ENCODE measurements at places on chromosomes 7 and 10.

DNA sequence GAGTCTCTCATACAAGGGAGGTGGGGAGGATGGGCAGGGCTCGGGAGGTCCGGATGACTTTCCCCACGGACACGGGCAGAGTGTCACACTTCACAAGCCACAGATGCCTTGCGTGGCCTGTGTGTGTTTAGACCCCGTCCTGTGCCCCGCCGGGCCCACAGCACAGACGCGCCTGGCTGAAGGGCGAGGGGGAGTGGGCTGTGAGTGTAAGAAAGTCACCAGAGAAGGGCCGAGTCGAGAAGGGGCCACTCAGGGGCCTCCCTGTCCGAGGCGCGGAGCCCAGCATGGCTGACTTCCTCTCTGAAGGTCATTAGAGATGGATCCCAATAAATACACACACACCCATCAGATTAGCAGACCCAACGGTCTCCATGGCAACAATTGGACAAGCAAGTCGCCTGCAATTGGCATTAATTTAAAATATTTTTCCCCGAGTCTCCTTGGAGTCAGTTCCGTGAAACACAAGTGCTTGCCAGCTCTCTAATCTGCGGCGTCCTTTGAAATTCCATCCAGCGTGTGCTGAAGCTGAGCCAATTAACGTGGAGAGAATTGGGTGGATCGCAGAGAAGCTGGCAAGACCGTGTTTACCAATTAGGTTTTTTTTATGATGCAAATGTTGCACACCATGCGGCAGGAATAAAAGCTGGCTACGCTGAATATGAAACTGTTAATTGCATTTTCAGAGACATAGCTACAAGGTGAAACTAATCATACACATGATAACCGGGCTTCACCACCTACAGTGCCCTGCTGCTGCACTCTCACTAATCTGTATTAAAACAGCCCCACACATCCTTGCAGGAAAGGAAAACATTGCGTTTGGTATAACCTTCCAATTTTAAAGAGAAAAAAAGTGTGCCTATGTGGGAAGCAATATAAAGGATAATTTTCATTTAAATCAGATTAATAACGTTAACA is 571.2 kb downstream of the PTPRN2 start:
- DNase-seq, result no peak

DNA sequence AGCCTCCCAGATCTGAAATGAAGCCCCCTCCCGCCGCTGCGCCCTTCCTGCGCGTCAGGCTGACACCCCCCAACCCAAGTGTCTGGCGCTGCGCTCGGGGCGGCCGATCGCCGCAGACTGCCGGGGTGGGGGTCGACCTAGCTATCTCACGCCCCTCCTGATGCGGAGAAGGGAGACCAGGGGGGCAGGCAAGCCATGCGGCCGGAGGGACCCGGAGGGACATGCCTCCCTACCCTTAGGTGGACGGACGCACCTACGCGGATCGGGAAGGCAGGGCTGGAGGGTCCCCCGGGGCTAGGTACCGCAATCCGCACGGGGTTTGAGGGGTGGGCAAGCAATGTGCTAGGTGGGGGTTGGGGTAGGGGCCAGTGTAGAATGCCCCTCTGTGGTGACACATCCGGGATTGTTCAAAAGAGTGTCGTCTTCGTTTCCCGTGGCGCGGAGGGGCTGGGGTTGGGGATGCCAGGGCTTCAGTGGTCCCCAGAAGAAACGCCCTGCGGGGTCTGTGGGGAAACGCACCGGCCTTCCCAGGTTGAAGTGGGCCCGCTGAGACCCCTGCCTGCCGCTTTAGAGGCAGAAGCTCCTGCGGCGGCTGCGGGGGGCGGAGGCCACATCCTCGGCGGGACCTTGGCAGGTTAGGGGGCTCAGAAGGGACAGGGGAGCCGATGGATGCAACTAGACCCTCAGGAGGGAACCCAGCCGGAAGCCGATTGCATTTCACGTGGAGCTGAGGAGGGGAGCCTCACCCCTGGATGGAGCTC is 913 bp downstream of the ADCYAP1R1 start:
- no peak for DNase-seq

GRCh38 chr10:78754269-78755062 is 314.3 kb upstream of the ZMIZ1 start:
- no peak for DNase-seq

DNA sequence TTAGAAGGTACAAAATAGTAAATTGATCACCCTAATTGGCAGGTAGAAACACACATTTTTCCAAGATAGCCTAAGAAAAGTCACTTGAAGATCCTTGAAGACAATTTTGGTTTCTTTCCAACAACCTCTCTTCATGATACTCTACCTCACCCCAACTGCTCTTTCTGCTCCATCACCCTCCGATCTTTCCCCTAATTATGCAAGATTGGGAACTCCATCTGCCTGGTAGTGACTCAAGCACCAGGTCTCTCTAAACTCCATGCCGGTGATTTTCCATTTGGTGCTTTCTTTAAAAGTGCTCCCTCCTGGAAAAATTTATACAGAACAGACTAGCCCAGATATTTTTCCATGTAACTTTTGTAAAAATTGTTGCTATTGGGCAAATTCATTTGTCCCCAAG is 1.1 kb upstream of the AKR1B1 start:
- no peak for DNase-seq

GRCh38 chr7:47536661-47537611 is 45.0 kb downstream of the TNS3 start:
- no peak for DNase-seq

DNA sequence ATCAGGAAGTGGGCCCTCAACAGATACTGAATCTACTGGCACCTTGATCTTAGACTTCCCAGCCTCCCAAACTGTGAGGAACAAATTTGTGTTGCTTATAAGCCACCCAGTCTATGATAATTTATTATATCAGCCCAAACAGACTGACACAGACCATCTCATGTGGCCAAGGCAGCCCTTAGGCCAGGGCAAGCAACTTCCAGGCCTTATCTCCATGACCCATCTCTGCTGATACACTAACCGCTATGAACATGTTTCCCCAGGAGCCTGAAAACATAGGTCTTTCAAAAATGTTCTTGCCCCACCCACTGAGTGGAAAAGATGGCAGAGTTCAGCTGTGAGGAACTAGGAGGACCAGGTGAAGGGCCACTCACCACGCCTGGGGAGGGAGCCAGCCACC is 3.2 kb upstream of the BLOC1S2 start:
- DNase-seq, result no peak
